ENCODE measurements at places on chromosomes 16 and 17. TPM values are rescaled to one million over a fixed set of nuclear protein-coding genes. Genes with fewer than 3 reads are reported as not detected.
A peak's percentile ranks its signal among the peaks of the same experiment; 100 is the strongest.

- DNase-seq = peak; percentile 18
Observed at GRCh38 chr17:6456914-6457687, 12.8 kb downstream of the PIMREG start.

GRCh38 chr16:88888461-88889387, 22.3 kb upstream of the PABPN1L start:
- DNase-seq = no peak

CLEC18C gene
- 28.9 TPM for total RNA-seq

TPSG1 gene
- not detected for total RNA-seq

- DNase-seq = no peak
Observed at GRCh38 chr17:10875984-10876555, 38.2 kb upstream of the PIRT start.

TNFRSF17 gene
- not detected for total RNA-seq
